HuH-7.5 (cell line): ENCODE measurements at places on chromosomes 13 and 19.
A peak's percentile ranks its signal among the peaks of the same experiment; 100 is the strongest.

- no peak for DNase-seq
These were observed 72.4 kb downstream of the MBD3L1 start for GRCh38 chr19:8904597-8904996.

DNA sequence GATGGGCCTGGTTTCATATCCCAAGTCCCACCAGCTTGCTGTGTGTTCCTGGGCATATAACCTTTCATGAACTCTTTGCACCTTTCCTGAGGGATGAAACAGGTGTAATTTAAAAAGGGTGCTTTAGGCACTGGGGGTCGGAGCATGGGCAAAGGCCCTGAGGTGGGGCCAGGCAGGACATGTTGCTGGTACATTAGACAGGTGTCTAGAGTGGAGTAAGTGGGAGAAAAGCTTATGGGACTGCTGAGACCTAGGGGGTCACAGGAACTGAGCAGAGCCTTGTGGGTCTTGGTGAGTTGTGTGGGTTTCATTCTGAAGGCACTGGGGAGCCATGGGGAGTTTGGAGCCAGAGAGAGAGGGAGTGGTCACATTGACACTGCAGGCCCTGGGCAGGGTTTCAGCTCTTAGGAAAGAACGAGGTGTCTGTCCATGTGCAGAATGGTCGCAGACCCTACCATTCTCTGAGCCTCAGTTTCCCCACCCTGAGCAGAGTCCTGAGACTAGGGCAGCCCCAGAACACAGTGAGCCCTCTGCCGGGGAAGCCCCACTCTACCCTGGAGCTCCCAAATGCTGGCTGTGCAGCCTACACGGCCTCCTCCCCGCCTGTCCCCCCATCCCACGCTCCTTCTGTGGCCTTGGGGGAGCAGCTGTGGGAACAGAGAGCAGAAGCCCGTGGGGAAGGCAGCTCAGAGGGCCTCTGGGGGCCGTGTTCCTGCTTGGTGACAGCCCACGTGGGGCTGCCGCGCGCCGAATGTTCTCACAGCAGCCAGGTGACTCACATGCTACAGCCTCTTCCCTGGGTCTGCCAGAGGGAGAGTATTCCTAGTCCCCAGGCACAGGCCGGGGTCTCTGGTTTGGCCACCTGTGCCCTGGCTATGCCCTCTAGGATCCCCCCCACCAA is 7.3 kb upstream of the HOMER3 start:
- no peak for DNase-seq

DNA sequence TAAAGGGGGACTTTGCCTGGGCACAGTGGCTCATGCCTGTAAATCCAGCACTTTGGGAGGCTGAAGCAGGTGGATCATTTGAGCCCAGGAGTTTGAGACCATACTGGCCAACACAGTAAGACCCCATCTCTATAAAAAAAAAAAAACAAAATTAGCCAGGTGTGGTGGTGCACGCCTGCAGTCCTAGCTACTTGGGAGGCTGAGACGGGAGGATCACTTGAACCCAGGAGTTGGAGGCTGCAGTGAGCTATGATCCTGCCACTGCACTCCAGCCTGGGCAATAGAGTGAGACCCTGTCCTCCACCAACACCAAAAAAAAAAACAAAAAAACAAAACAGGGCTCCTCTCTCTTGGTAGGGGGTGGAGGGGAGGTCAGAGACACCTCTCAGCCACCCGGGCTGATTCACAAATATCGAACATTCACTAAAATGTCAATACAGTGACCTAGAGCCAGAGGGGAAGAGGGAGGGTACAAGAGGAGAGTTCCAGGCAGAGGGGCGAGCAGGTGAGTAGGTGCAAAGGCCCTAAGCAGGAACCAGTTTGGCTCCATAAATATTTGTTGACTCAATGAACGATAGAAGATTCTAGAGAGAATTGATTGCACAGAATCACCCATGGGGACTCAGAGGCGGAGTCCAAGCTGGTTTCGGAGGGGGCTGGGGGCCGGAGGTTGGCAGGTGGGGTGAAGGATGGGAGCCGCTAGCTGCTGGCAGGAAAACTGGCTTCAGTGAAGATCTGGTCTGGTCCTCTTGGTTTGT is 1.0 kb upstream of the CREB3L3 start:
- no peak for DNase-seq

DNA sequence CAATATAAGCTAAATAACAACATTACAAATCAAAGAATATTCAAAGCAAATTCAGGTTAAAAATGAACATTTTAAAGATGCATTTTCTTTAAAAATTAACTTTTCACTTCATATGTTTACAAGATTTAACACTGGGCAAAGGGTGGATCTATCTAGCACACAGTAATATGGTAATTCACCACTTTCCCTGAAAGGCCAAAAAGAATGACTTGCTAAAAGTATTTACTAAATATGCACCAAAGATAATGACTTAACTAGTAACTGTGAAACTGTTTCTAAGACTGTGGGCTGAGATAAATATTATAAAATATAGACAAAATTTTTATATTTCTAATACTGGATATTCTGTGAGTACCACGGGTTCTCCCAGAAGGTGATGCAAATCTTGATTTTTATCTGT is 4.5 kb upstream of the EEF1AKMT1 start:
- no peak for DNase-seq

DNA sequence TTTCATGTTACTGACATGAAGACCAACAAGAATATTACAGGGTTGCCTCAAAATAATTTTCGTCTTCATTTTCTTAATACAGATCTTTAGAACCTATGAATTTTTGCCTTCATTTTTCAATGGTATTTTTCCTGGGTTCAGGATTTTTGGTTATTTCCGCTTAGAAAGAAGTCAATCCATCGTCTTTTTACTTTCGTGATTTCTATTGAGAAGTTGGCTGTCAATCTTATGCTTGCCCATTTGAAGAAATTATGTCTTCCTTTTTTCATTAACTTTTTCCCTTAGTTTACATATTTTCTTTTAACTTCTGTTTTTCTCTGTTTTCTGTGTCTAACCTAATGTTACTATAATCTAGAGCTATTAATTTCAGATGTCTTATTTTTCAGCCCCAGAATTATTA is 868.9 kb upstream of the SLC10A2 start:
- no peak for DNase-seq

- no peak for DNase-seq
These were observed 160.7 kb downstream of the RFC3 start for GRCh38 chr13:33978653-33979052.

DNA sequence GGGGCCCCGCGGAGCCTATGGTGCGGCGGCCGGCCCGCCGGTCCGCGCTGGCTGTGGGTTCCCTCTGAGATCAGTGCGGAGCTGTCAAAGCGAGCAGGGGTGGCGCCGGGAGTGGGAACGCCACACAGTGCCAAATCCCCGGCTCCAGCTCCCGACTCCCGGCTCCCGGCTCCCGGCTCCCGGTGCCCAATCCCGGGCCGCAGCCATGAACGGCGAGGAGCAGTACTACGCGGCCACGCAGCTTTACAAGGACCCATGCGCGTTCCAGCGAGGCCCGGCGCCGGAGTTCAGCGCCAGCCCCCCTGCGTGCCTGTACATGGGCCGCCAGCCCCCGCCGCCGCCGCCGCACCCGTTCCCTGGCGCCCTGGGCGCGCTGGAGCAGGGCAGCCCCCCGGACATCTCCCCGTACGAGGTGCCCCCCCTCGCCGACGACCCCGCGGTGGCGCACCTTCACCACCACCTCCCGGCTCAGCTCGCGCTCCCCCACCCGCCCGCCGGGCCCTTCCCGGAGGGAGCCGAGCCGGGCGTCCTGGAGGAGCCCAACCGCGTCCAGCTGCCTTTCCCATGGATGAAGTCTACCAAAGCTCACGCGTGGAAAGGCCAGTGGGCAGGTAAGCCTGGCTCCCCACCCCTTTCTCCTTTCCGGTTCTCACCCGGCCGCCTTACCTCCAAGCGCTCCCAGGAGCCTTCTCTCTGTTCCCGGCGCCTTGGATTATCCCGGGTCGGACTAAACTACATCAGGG is at the start of gene PDX1:
Gene PDX1 (plus strand): TSS at position 67 of the 743 bp plus-strand sequence. CDS start 139 bp downstream, at position 206.
- DNase-seq = peak; percentile 83

DNA sequence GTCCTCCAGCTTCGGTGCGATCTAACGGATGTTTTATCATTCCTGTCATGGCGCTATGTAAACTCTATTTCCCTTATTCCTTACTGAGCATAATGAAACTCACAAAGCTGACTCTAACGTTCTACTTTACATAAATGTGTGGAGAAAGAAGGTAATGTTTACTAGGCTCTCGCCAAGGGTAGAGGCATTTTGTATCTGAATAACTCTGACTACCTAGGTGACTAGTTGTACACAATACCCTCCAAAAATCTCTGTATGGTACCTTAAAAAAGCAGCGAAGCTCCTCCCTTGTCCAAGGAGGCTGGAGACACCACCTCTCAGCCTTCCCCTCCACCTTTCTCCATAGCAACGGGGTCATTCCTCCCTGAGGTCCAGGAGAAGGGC is 316 bp upstream of the ZNF530 start:
- no peak for DNase-seq

DNA sequence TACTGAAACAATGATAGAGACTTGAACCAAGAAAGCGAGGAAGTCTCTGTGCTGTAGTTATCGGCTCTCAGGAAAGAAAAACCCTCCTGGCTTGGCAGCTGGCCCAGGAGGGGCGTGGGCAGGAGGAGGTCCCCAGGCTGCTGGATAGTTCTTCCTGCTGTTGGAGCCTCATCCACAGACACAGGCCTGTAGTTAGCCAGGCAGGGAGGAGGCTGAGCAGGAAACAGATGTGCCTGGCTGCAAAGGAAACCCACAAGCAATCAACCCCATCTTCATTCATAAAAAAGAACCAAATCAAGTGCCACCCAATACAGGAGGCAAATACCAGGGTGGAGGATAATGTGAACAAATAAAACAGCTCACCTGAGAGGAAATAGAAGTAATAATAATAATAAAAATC is 86.2 kb downstream of the IRS2 start:
- DNase-seq = no peak
